ENCODE measurements at places on chromosomes 16 and 17.

- DNase-seq: no peak
Measured at GRCh38 chr16:50626868-50627267, 54.2 kb downstream of the SNX20 start.

DNA sequence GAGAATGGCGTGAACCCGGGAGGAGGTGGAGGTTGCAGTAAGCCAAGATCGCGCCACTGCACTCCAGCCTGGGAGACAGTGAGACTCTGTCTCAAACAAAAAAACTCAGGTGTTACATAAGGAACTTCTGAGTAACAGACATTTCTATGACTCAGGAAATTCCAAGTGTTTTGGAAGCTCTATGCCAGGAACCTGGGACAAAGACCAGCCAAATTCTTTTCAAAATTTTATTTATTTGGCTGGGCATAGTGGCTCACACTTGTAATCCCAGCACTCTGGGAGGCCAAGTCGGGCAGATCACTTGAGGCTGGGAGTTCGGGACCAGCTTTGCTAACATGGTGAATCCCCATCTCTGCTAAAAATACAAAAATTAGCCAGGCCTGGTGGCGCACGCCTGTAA, 5.2 kb upstream of the SH2B1 start:
- no peak for DNase-seq

- peak; percentile 82 for DNase-seq
Measured at GRCh38 chr16:2500918-2501750, 12.6 kb upstream of the ATP6V0C start.

GRCh38 chr17:14346801-14347200, 45.9 kb downstream of the HS3ST3B1 start:
- no peak for DNase-seq

- no peak for DNase-seq
Measured at GRCh38 chr16:89054261-89054661, 39.4 kb upstream of the ACSF3 start.

- DNase-seq: no peak
Measured at GRCh38 chr16:56709443-56710040, 20.4 kb upstream of the NUP93 start.

DNA sequence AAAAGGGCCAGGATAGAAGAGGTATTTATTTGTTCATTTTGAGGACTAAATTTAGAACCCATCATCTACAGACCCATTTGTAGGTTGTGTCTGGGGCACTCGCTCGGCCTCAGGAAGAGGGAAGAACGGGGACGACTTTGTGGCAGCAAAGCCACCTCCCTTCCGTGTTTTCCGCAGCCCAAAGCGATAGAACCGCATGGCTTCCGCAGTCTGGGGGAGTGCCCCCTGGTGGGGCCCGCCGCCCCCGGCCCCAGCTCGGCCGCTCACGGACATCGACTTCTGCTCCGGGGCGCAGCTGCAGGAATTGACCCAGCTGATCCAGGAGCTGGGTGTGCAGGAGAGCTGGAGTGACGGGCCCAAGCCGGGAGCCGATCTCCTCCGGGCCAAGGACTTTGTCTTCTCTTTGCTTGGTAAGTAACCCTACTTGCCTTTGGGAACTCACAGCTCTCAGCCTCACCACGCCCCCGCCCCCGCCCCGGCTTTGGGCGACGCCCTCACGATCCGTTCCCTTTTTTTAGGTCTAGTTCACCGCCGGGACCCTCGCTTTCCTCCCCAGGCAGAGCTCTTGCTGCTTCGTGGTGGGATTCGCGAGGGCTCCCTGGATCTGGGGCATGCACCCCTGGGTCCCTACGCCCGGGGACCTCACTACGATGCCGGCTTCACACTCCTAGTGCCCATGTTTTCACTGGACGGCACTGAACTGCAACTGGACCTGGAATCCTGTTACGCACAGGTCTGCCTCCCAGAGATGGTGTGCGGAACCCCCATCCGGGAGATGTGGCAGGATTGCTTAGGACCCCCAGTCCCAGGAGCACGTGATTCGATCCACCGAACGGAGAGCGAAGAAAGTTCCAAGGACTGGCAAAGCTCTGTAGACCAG, 681 bp downstream of the TMEM102 start:
- DNase-seq: peak; percentile 64

- no peak for DNase-seq
Measured at GRCh38 chr17:78717431-78717980, 64.6 kb downstream of the CYTH1 start.

DNA sequence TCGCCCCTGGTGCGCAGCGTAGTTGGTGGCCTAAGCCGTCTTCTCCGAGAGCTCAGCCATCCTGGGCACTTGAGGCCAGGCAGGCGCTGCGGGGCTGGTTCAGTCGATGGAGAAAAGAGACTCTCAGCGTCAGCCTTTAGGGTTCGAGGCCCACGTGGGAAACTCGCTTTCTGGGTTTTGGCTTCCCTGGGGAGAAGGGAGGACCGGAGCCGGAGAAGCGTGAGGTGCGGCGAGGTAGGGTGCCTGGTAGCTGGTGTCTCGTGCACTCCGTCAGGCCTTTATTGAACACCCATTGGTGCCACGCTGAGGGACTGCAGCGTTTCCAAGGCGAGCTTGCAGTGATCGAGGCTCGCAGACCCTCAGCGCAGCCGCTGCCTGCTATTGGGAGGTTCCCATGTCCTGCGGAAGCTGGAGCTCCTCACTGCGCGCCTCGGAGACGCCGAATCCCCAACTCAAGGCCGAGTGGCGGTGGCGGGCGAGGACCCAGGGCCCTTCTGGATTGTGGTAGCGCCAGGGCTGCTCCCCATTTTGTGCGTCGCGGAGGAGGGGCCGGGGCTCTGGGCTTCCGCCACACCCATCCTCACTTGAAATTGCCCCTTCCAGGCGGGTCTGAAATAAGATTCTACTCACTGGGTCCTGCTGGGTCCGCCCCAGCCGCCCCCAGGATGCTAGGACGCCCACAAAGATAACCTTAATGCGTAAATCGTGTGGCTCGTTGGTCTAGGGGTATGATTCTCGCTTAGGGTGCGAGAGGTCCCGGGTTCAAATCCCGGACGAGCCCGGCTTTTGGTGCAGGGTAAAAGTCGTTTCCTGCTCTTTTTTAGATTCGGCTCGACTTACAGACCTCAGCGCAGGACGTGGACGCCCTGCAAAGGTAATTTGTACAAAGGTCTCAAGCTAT, 1.2 kb downstream of the OR1F1 start:
- no peak for DNase-seq

Measured in germinal center (tissue), 1 donor.